ENCODE measurements at places on chromosomes 5 and 9. TPM values are rescaled to one million over a fixed set of nuclear protein-coding genes. Genes with fewer than 3 reads are reported as not detected.
A peak's percentile ranks its signal among the peaks of the same experiment; 100 is the strongest.

OR1Q1 gene
- total RNA-seq: not detected

CLK4 gene
- 15.6 TPM for total RNA-seq

SNCAIP gene
- total RNA-seq: not detected

- H3K4me1 ChIP-seq: peaks cover 45% of the 10 kb centered on the region
- no peaks in the 10 kb centered on the region for H3K27me3 ChIP-seq
- DNase-seq: peak; percentile 40
- peaks cover 44% of the 10 kb centered on the region for H3K36me3 ChIP-seq
These were observed 19.4 kb downstream of the USP20 start for GRCh38 chr9:129854588-129855110.

GRCh38 chr5:60387051-60387440 is 312.9 kb downstream of the DEPDC1B start:
- no peak overlapping the region for H3K4me3 ChIP-seq
- no peak for DNase-seq
- no peaks in the 10 kb centered on the region for H3K36me3 ChIP-seq
- no peaks in the 10 kb centered on the region for H3K4me1 ChIP-seq
- no peaks in the 10 kb centered on the region for H3K27me3 ChIP-seq

- no peak for DNase-seq
- H3K27me3 ChIP-seq: no peaks in the 10 kb centered on the region
- H3K27ac ChIP-seq: no peak overlapping the region
- no peaks in the 10 kb centered on the region for H3K36me3 ChIP-seq
- H3K4me1 ChIP-seq: no peaks in the 10 kb centered on the region
- no peak overlapping the region for H3K4me3 ChIP-seq
These were observed 223.5 kb downstream of the SH3GL2 start for GRCh38 chr9:17802249-17802857.

- peaks cover 25% of the 10 kb centered on the region for H3K36me3 ChIP-seq
- H3K4me1 ChIP-seq: no peaks in the 10 kb centered on the region
- H3K4me3 ChIP-seq: no peak overlapping the region
- no peak overlapping the region for H3K27ac ChIP-seq
- no peak for DNase-seq
These were observed 74.4 kb downstream of the ATG10 start for GRCh38 chr5:82046276-82046647.

GRCh38 chr5:171029401-171029800 is 167.6 kb downstream of the RANBP17 start:
- no peak overlapping the region for H3K27ac ChIP-seq
- H3K4me1 ChIP-seq: no peaks in the 10 kb centered on the region
- no peak overlapping the region for H3K4me3 ChIP-seq
- no peaks in the 10 kb centered on the region for H3K36me3 ChIP-seq

GRCh38 chr9:127096208-127096607 is 26.2 kb downstream of the ANGPTL2 start:
- no peaks in the 10 kb centered on the region for H3K27me3 ChIP-seq
- no peak for DNase-seq
- no peaks in the 10 kb centered on the region for H3K36me3 ChIP-seq
- no peak overlapping the region for H3K27ac ChIP-seq
- H3K4me1 ChIP-seq: no peaks in the 10 kb centered on the region

DNA sequence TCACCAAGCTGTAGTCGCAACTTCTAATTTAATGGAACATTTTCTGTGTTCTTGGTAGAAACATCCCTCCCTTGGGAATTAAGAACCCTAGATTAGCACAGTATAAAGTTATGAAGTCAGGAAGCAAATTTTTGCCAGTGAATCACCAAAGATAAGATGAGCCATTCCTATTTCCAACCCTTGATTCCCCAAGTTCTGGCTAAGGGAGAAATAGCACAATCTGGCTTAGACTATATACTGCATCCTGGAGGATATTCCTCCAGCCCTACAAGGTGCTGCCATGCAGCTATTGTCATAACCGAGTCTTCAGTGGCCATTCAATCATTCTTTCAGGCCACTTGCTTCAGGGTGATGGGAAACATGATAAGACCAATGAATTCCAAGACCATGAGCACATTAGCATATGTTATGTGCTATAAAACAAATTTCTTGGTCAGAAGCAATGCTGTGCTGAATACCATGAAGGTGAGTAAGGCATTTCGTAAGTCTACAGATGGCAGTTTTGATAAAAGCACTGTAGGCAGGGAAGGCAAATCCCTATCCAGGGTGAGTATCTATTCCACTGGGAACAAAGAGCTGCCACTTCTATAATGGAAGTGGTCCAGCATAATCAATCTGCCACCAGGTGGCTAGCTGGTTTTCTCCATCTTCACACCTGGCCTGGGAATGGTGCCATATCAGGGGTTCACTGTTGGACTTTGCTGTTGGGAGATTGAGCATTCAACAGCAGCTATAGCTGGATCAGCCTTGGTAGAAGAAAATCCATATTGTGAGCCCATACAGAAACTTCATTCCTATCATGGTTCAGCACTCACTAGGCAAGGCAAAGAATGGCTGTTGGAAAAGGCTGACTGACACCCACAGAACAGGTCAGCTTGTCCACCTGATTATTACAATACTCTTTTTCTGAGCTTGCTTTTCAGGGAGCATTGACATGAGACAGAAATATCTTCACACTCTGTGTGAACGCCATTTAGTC is 19.6 kb upstream of the ARL15 start:
- peaks cover 6% of the 10 kb centered on the region for H3K4me1 ChIP-seq
- H3K4me3 ChIP-seq: no peak overlapping the region
- no peak for DNase-seq
- H3K27me3 ChIP-seq: peaks cover 22% of the 10 kb centered on the region
